Left cardiac atrium (tissue), 4 donors: ENCODE measurements at places on chromosomes 2 and 18. TPM values are rescaled to one million over a fixed set of nuclear protein-coding genes. Genes with fewer than 3 reads are reported as not detected.

The OR6B3 gene
- total RNA-seq, result not detected

The SCYGR4 gene
- not detected for total RNA-seq

The AFG3L2 gene
- 92.2 TPM for total RNA-seq

The GALR1 gene
- 0.03 TPM for total RNA-seq

DNA sequence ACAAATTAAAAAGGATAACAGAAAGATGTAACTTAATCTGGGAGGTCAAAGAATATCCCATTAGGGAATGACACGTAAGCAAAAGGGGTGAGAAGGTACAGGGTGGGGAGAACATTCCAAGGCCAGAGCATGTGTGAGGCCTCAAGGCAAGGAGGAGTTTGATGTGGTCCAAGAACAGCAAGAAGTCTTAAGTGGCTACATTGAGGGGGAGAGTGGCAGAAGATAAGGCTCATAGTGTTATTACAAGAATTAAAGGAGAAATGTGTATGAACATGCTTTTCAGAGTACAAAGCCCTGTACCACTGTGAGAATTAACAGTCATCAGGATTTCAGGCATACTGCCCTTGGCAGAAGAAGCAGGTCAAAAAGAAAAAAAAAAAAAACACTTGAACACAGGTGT, 174.4 kb upstream of the ERBB4 start:
- no peak for DNase-seq

DNA sequence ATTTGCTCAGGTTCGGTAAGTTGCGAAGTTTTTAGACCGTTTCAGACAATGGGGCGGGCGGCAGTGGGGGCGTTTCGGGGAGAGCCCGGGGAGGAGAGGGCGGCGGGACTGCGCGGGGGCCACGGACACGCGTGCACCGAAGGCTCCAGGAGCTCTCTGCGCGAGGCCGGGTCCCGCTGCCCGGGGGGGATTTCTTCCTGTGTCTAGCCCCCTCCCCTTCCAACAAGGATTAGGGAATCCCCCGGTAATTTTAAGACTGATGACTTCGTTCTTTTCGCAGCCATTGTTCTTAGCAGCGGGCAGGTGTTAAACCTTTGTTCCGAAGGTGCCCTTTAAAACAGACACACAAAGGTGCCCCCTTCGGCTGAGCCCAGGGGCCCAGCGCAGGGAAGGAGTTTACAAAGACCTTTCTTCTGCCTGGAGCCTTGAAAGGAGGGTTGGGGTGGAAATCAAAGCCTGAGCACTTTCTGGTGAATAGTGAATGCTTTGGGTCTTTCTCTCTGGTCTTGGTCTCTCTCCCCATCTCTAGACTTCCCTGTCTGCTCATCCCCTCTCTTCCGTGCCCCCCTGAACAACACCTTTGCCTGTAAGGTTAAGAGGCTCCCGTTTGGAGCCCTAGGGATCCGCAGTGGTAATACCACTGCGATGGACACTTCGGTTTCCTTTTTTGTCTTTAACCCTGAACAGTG, 2.1 kb downstream of the TRIB2 start:
- no peak for DNase-seq

DNA sequence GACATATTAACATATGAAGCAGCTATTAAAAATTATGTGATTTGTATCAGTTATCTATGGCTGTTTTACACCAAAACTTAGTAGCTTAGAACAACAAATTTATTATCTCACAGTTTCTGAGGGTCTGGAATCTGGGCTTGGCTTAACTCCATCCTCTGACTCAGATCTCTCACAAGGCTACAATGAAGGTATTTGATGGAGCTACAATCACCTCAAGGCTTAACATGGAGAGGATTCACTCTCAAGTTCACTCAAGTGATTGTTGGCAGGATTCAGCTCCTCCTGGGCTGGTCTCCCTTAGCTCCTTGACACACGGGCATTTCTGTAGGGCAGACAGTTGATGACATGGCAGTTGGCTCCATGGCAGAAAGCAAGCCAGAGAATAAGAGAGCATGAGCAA, 133.0 kb upstream of the SLC14A2 start:
- DNase-seq, result no peak

- no peak for DNase-seq
Measured at GRCh38 chr2:47129191-47129706, 25.9 kb downstream of the STPG4 start.

DNA sequence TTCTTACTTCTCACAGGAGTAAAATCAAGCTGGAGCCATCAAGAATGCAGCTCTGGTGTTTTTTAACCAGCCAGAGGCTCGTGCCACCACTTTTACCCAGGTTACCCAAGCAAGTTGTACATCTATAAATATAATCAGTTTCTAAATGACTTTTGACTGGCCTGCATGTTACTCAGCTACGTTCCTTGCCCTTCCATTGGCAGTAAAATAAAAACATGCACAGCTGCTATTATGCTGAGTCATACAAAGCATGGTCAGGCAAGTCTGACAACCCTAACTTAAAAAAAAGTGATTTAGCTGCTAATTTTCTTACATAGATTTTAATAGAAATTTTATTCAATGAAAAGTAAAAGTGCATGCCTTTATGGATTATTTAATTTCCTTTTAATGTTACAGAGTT, 111.7 kb upstream of the CSRNP3 start:
- DNase-seq, result no peak
